Stimulated activated CD8-positive, alpha-beta memory T cell treated with anti-CD3 and anti-CD28 coated beads, Interleukin-15, amount 100 ng/mL, for 48 hours (primary cell): ENCODE measurements at places on chromosomes 1 and 21.

DNA sequence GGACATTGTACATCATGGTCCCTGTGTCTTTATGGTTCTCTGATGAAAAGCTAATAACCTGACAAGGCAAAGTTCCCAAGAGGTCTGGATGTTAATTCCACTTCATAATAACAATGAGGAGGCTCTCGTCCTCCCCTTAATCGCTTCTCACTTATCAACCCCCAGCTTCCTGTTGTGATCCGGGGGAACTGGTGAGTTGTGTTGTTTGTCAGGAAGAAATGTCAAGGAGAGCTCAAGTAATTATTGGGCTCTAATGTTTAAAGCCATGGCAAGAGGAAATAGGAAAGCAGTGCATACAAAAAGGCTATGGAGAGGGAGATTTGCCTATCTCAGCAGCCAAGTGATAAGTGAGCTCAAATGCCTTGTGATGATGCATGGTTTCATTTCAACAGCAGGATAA lies 42.8 kb upstream of the RASAL2 start:
- no peak for DNase-seq

GRCh38 chr1:41580520-41581172 lies 96.2 kb upstream of the EDN2 start:
- DNase-seq, result no peak

- DNase-seq, result no peak
These were observed 25.6 kb downstream of the CLIC4 start for GRCh38 chr1:24770881-24771280.

GRCh38 chr1:90544356-90544755 lies 172.7 kb downstream of the BARHL2 start:
- DNase-seq, result no peak

DNA sequence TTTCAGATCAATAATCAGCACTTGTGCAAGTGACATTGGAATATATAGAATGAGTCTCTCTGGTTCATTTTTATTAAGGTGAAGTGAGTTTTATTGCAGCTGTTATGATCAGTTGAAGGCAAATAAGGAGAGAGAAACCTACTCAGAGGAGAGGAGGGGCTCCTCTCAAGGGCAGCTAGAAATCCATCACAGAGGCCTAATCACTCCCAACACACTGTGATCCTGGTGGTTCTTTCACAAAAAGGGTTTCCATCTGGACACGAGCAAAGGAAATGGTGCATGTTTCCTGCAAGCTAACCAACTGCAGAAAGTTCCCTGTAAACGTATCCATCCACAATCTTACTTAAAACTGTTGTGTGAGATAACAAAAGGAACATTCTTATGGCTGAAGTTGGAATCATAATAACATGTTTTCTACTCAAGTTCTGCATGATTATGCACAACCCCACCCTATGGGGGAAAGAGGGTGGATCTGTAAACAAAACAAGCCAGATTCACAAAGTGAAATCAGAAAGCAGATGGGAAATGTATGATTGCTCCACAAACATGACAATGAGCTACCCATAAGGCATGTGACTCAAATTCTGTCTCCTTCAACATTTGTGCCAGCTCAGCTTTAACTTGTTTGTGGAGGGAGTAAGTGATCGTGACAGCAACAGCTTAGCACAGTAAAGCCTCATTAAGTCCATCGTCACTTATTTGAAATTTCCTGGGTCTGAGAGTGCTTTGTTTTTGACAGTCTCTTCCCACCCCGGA lies 141.2 kb upstream of the ST6GALNAC5 start:
- no peak for DNase-seq

DNA sequence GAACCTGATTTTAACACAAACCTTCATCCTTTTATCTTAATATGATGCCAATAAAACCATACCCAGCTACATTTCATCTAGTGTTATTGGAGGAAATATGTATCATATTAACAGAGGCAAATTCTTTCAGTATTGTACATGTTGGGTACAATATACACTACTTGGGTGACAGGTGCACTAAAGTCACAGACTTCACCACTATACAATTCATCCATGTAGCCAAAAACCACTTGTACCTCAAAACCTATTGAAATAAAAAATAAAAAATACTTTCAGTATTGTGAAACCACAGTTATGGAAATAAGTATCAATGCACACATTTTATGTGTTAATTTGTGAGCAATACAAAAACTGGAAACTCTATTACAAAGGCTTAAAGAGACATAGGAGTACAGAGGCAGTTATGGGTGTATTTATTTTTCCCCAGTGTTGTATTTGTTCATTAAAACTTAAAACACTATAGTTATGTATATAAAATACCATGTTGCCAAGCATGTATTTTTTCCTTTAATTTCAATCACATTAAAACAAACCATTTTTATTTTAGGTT lies 25.1 kb upstream of the GPR88 start:
- DNase-seq, result no peak

GRCh38 chr21:39120876-39121599 lies 62.2 kb downstream of the PSMG1 start:
- DNase-seq, result no peak

DNA sequence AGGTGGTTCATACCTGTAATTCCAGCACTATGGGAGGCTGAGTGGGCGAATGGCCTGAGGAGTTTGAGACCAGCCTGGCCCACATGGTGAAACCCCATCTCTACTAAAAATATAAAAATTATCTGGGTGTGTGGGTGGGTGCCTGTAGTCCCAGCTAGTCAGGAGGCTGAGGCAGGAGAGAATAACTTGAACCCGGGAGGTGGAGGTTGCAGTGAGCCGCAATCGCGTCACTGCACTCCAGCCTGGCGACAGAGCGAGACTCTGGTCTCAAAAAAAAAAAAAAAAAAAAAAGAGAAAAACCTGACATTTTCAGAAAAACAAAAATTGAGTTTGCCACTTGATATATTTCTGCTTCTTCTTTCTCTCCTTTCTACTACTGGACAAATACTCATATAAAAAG lies 24.3 kb downstream of the CA6 start:
- DNase-seq, result no peak

GRCh38 chr1:67097305-67097704 lies 37.5 kb downstream of the C1orf141 start:
- DNase-seq, result no peak
